RCC 7860 (cell line): ENCODE measurements at places on chromosomes 3 and 15.

- DNase-seq: no peak
Observed at GRCh38 chr3:33355611-33356010, 78.4 kb downstream of the FBXL2 start.

GRCh38 chr3:105502333-105502732, 135.6 kb downstream of the ALCAM start:
- DNase-seq: no peak

DNA sequence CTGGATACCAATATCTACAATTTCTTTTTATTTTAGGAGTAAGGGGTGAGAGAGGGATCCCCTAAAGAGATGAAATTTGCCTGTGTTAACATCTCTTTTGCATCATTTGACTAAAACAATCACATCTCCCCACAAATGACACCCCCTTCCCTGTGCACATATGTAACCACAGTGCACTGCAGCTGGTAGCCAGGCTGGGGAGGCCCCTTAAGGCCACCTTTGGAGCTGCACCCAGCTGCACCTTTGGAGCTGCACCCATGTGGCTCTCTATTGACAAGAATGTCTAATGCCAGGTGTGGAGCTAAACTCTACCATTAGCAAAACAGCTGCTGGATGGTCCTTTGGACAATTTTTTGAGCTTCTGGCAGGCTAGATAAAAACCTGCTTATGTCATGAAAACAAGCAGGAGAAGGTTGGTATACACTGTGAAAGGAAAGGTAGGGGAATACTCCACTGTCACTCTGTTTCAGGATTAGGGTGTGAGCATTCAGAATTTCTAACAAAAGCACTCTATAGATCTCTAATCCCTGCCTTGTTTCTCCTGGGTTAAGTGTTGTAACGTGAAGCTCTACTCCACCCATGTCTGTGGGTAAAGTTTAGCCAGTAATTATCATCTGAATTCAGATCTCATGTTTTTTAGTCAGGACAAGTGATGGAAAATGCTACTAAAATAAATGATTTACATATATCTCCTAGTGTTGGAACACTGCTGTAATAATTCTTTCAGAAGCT, 52.1 kb downstream of the TFG start:
- DNase-seq: no peak

DNA sequence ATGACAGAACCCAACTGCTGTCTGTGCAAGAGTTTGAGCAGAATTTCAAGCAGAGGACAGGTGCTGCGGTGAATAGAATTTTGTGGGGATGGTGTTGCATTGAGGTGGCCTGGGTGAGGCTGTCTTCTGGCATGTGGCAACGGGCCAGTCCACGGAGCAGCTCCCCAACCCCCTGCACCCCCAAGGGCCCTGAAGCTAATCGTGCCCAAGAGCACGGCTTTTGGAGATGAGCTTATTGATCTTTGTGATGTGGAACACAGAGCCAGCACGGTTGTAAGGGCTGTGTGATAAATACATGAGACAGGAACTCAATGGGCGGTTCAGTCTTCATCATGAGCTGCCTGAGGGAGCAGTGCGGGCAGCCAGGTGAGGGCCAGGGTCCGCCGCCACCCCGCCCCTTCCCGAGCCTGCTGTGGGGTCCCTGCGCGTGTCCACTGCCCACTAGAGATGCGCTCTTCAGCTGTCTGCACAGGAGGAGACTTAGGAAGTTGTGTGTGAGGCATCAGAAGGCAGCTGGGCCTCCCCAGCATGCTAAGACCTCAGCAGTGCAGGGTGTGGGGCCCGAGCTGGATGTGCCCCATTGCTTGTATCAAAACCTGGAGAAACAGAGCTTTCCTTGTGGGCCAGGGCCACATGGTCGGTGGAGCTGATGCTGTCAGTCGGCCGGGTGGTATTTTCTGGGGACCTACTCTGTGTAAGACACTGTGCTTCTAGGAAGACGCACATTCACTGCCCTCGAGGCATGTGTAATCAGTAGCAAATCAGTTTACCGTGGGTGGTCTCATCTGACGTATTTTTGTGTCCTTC, 90.5 kb downstream of the CHRNA7 start:
- no peak for DNase-seq

GRCh38 chr3:195087328-195087727, 183.6 kb downstream of the XXYLT1 start:
- no peak for DNase-seq

- DNase-seq: no peak
Observed at GRCh38 chr3:171350364-171350763, 109.8 kb downstream of the TNIK start.
